ENCODE measurements at places on chromosomes 12 and 14.

- no peak for ATAC-seq
Measured at GRCh38 chr14:39576258-39576657, 144.0 kb upstream of the FBXO33 start.

DNA sequence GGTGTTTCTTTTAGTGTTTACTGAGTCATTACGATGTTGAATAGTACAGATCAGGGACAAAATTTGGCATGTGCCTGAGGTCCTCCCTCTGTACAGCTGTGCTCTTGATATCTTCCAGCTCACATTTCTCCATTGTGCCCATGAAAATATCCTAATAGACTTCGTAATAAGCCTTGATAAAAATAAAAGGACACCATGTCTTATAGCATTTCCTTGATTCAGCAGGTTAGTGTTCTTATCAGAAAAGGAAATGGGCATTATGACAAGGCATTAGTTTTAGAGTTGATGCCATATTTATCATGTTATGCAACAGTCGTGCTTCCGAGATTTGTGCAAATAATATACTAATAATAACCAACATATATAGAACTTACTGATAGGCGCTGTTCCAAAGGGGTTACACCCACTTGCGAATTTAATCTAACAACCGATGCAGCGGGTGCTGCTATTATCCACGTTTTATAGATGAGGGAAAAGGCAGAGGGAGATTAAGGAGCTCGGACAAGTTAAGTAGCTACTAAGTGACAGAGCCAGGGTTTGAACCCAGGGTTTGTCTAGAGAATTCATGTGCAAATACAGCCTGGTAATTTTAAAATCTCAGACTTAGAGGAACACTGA, 15.1 kb upstream of the WNK1 start:
- peak; percentile 72 for ATAC-seq

DNA sequence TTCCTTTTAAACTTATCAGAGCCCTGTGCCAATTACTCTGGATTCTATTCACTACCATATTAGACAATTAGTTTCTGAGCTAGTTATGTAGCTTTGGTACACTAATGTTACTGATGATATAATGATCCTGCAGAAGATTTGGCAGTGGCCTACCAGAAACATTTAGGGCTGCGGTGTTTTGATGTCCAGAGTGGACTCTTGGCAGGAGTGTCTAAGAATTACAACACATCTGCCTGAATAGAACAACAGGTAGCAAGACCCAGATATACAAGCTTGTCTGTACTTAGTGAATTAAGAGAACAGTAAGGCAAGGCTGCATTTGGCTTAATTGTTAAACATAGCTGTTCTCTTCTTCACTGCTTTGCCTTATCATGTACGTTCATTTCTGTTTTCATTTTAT, 691.6 kb upstream of the FBXO33 start:
- ATAC-seq, result no peak

DNA sequence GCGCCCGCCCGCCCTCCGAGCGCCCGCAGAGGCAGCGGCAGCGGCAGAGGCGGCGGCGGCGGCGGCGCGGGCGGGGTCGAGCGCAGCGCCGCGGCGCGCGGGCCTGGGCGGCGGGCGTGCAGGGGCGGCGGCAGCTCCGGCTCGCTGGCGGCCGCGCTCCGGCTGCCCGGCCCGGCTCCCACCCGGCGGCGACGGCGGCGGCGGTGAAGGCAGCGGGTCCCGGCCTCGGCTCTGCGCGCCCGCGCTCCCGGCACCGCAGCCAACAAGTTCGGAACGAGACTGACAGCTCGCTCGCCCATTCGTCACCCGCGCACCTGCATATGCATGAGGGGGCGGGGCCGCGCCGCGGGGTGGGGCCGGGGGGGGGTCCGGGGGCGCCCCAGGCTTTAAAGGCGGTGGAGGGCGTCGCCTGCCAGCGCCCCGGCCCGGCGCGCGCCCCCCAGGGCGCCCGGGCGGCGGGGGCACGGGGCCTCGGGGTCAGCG, at the start of gene JAG2:
TSS of gene JAG2 (minus strand) at position 281 of the 483 bp plus-strand sequence. CDS start 356 bp downstream, outside the sequence.
- peak; percentile 39 for ATAC-seq

DNA sequence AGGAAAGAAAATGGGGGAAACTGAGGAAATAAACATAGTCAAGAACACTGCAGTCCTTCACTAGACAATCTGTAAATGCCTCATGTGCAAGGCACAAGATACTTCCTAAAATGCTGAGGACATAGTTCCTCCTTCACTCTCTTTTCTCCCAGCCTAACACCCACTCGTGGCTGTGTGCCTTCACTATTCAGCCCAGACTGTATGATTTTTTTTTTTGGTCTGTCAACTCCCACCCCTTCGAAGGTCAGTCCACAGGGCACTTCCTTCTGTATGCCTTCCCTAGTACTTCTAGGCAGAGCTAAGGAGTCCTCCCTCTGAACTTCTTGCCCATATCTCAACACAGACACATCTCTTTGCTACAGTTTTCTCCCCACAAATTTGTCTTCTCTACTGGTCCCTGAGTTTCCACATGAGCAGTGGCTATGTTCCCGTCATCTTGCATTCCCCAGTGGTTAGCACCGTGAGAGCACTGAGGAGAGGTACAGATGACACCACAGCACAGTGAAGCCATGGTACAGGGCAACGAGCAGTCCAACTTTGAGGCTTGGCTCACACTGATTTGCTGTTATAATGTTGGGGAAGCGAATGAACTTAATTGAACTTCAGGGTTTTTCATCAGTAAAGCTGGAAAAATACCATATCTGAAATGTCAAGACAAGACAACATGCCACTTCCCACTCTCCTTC, 24.1 kb upstream of the SYCP3 start:
- ATAC-seq, result peak; percentile 41

- no peak for ATAC-seq
Measured at GRCh38 chr12:131050463-131051154, 96.9 kb downstream of the ADGRD1 start.
